ENCODE measurements at places on chromosomes 12 and 14. TPM values are rescaled to one million over a fixed set of nuclear protein-coding genes. Genes with fewer than 3 reads are reported as not detected.

Gene ADSS1
- 5.1 TPM for polyA plus RNA-seq

Gene CCDC177
- not detected for polyA plus RNA-seq

Gene CKAP4
- polyA plus RNA-seq: 266 TPM

Gene PPP1R36
- polyA plus RNA-seq: not detected

Gene TAS2R19
- 0.16 TPM for polyA plus RNA-seq

Gene KRT6C
- polyA plus RNA-seq: 0.18 TPM

Gene WDHD1
- polyA plus RNA-seq: 4.4 TPM

Gene TBC1D30
- polyA plus RNA-seq: 5.6 TPM

Gene ZNF219
- 24.4 TPM for polyA plus RNA-seq

Gene TMEM179
- 2.2 TPM for polyA plus RNA-seq

Gene DDN
- not detected for polyA plus RNA-seq
